ENCODE measurements at places on chromosomes 1 and 21.

DNA sequence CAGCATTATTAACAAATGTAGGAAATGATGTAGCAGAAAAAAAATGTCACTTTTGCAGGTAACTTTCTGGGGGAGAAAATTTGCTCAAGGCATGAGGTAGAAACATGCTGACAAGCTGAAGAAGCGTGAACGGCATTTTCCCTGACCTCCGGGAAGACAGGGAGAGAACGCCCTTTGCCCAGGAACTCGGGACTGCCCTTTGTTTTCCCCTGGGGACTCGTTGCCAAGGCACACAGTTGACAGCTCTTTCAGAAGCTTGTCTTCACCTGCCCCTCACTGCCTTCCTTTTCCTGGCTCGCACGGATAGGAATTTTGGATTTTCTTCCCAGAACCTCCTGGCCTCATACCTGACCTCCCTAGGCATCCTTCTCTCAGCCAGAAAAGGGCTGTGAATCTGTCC, 52.7 kb upstream of the COA6 start:
- no peak for DNase-seq

DNA sequence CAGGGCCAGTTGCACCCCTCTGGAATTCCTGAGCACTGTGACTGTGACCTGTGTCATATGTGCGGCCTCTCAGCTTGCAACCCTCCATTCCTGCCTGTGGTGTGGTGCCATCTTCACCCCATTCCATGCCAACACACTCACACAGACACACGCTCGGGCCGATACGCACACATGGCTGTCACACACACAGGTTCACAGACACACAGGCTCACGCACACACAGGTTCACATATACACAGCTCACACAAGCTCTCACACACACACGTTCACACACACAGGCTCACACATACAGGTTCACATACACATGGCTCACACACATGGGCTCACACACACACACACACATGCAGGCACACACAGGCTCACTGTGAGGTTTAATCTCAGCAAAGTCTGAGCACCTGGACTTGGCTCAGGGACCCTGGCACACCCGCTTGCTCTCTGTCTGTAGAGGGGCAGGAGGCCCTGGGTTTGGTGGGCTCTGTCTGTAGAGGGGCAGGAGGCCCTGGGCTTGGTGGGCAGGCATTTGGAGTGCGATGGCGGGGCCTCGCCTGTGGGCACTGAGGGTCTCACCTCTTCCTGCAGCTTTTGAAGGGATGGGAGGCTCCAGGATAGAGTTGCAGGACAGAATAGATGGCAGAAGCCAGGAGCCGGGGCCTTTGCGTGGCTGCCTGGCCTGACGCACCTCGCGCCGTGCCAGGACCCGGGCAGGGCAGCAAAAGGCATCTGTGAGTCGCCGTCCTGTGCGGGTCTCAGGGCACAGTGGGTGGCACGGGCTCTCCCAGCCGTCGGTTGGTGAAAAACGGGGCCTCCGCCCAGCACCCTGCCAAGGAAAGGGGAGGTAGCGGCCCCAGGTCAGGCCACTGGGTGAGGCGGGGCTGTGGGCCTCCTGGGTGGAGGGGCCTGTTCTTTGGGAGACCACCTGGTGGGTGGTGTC, 17.1 kb downstream of the COL18A1 start:
- no peak for DNase-seq

DNA sequence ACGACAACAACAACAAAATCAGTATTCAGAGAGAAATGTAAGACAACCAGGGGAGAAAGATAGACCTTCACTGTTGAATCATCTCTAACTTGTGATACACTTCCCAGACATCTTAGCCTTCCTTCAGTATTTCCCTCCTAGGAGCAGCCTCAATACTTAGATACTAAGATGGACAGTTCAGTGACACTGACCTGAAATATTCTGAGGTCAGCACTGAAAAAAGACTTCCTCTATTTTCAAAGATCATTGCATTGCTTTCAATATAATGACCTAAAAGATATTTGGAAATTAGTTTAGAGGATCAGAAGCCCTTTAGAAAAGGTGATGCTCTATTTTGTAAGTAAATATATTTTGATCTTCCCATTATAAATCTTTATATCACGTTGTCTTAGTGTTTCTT, 101.0 kb downstream of the MRPL39 start:
- no peak for DNase-seq

DNA sequence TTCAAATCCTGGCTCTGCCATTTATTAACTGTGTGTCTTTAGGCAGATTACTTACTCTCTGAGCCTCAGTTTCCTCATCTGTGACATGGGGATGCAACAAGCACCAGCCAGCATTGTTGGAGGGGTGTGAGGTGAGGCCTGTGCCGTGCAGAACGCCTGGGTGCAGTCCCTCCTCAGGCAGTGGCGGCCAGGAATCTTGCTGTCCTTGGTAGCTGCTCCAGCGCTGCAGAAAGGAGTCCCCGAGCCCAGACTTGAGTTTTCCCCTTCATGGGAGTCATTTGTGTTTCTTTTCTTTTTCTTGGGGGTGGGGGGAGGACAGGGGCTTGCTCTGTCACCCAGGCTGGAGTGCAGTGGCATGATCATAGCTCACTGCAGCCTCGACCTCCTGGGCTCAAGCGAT, 46.6 kb downstream of the DISP3 start:
- DNase-seq: no peak

DNA sequence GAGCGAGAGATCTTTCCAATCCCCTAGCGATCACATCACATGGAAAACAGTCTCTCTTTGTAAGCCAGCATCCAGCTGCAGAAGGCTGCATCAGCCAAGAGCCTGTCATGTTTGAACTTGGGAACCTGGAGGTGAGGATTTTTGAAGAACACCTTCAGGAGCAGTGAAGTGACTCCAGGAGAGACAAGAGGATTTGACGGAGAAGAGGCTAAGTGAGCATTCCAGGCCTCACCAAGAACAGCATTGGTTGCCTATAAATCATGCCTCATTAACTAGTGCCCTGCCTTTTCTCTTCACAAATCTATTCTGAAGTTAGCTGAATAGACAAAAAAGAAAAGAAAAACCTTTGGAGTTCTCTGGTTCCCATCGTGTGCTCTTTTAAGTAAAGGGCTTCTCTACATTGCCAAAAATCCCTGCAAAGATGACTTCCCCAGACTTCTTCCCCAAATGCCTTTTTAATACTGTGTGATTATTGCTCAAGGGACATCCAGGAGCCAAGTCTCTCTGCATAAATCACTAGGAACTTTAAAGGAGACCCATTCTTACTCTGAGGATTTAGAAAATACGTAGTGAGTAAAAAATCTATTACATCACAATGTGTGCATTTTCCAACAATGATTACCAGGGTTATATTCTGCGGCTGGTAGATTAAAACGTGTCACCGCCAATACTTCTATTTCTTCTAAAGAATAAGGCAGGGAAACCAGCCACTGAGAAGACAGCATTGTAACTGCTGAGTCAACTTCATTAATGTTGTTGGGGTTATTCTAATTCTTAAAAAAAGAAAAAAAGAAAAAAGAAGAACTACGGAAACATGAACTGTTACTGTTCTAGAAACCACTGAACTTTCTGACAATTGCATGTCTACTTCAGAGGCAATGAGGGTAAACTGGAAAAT, 95.2 kb downstream of the KIF14 start:
- no peak for DNase-seq

DNA sequence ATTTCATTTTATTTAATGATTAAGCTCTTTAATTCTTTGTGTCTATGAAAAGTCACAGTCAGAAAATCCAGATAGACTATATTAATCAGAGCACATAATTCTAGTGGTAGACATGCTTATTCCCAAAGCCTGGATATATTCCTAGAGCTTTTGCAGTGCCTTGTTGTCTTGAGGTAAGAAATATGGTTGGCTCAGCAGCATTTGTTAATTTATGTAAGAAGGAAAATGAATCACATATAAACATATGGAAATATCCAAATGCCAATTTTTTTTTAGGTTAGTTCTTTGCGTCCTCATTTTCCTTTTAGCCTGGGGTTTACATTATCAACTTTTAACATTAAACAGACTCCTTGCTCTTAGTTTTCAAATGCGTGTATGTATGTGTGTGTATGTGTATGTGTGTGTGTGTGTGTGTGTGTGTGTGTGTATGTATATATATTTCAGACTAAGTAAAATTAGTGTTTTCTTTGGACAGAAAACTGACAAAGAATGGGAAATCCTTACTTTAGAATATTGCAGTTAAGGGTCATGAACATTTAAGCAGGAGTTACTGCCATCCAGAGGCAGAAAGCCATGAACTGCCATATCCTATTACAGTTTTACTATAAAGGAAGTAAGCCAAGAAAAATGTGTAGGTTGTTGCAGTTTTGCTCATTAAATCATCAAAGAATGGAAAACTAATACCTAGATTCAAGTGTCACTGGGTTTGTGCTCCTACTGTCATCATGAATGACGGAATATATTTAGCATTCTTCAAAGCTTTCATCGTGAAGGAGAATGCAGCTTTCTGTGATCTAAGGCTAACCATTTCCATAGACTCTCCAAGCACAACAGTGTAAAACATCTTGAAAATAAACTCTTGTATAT, 477.1 kb upstream of the NR5A2 start:
- DNase-seq: no peak

DNA sequence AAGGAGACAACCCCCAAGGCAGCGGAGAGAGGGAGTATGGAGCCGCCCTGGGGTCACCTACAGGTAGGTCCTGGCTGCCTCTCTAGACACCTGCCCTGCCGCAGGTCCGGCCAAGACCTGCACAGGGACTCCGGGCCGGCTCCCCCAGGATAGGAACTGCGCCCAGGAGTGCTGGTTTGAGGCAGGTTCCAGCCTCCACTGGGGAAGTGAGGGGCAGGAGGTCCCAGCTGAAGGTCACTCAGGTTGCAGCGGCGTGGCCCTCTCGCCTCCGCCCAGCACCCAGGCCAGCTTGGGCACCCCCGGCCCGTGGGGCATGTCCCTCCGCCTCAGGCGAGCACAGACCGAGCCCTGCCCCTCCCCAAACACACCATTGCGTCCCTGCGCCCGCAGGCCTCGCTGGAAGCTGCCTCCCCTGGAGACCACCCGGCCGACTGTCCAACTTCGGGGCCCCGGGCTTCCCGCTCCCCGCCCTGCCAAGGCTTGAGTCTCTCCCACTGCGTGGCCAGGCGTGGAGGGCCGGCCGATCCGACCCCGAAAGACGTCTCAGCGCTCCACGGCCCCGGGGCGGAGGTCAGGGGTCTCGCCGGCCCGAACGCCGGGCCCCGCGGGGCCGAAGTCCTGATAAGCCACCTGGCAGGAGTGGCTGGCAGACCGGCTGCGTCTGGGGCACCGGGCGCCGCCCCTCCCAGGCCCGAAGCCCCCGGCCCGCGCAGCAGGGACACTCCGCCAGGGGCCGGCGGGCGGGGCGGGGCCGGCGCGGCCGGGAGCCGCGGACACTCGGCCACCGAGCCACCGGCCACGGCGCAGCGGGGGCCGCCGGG, 1.4 kb upstream of the SKI start:
- no peak for DNase-seq

- DNase-seq: no peak
These were observed 245.5 kb downstream of the MRPL39 start for GRCh38 chr21:25361765-25362164.

DNA sequence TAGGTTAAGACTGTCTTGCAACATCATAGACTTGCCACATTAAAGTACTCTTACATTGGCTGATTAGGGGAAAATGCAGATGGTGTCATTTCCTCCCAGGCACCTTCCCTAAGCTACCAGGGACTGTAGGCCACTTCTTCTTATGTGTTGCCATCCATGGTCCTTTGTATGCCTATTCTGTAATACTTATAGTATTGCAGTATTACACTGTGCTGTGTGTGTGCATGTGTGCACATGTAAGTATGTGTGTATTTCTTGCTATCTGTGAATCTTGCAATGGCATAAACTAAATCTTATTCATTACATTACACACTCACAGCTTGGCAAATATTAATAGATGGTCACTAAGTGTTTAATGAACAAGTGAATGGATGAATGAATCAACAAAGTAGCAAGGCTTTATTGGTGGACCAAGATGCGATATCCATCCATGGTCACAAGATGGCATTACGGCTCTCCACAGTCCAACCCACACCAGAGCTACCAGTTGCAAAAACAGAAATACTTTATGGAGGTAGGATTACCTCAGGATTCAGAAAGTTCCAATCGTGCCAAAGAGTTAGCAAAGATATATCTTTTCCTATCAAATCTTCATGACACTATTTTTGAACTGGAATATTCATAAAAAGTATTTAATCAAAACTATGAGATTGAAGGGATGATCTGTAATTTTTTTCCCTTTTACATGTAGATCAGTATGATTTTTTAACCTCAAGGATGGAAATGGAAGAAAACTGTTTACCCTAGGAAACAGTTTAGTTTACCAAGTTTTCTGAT, 160.2 kb downstream of the DENND1B start:
- DNase-seq: no peak

- no peak for DNase-seq
These were observed 142.6 kb downstream of the SLC35F3 start for GRCh38 chr1:234047123-234047522.
